ENCODE measurements at places on chromosomes 6 and 20.

DNA sequence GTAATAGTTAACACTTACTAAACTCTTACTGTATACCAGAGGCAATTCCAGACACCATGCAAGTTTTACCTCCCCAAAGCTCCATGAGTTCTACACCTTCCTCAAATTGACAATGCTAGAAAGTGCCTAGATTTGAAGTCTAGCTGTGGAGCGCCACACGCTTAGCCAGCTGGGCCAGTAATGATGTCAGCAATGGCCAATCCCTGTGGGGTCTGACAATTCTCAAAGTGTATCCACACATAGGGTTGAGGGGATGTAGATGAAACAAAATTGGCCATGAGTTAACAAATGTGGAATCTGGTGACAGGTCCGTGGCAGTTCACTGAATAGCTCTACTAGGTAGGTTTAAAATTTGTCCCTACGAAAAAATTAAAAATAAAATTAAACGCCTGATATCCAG is 1.3 kb downstream of the ZNF343 start:
- no peak for DNase-seq

DNA sequence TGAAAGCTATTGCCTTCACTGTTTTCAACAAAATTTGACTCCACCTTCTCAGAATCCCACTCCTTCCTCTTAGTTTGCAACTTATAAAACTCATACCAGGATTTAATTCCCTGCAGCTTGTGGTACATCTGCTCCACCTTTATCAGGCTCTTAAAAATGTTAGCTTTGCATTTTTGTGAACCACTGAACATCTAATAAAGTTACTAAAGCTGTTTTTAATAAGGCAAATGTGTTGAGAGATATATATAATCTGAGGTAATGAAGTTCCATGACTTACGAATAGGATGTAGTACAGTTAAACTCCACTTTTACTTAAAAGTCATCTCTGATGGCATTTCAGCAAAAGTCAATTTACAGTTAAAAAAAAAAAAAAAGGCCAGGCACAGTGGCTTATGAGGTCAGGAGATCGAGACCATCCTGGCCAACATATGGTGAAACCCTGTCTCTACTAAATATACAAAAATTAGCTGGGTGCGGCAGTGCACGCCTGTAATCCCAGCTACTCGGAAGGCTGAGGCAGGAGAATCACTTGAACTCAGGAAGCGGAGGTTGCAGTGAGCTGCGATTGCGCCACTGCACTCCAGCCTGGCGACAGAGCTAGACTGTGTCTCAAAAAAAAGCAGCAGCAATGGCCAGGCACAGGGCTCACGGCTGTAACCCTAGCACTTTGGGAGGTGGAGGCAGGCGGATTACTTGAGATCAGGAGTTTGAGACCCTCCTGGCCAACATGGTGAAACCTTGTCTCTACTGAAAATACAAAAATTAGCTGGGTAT is 106.2 kb downstream of the KIF13A start:
- DNase-seq: no peak

GRCh38 chr6:26474439-26474881 is 16.7 kb downstream of the BTN2A1 start:
- no peak for DNase-seq

- peak; percentile 43 for DNase-seq
Observed at GRCh38 chr6:25556516-25556915, 95.5 kb upstream of the SCGN start.

GRCh38 chr6:10084111-10084986 is 330.5 kb downstream of the TFAP2A start:
- no peak for DNase-seq

- DNase-seq: peak; percentile 51
Observed at GRCh38 chr6:32244946-32245398, 21.1 kb upstream of the NOTCH4 start.

- no peak for DNase-seq
Observed at GRCh38 chr20:40848526-40848925, 159.5 kb upstream of the MAFB start.

DNA sequence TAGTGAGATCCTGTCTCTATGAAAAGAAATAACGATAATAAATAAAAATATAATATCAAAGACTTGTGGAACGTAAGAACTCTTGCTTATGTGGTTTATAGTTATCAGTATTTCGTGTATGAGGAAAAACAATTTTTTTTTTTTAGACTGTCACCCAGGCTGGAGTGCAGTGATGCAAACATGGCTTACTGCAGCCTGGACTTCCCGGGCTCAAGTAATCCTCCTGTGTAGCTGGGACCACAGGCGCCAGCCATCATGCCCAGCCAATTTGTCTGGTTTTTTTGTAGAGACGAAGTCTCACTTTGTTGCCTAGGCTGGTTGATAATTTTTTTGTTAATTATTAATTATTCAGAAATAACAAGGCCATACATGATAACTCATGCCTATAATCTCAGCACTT is 18.6 kb upstream of the CDK19 start:
- no peak for DNase-seq
